ENCODE measurements at places on chromosomes 6 and 20.

DNA sequence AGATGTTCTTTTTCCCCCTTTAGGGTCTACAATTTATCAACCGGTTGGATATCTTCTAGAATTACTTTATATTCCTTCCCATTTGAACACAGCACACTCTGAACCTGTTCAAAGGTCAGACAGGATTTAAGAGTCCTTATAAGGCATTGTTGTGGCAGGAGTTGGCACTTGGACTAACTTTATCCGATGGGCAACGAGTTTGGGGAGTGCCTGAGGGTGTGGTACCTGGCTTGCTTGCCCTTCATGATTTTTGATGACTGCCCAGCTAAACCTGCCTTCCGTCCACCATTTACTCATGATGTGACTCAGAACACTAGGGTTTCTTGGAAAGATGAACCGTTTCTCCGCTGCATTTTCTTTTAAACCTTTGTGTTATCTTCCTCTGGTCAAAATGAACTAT lies 285.2 kb downstream of the FOXC1 start:
- DNase-seq = no peak

DNA sequence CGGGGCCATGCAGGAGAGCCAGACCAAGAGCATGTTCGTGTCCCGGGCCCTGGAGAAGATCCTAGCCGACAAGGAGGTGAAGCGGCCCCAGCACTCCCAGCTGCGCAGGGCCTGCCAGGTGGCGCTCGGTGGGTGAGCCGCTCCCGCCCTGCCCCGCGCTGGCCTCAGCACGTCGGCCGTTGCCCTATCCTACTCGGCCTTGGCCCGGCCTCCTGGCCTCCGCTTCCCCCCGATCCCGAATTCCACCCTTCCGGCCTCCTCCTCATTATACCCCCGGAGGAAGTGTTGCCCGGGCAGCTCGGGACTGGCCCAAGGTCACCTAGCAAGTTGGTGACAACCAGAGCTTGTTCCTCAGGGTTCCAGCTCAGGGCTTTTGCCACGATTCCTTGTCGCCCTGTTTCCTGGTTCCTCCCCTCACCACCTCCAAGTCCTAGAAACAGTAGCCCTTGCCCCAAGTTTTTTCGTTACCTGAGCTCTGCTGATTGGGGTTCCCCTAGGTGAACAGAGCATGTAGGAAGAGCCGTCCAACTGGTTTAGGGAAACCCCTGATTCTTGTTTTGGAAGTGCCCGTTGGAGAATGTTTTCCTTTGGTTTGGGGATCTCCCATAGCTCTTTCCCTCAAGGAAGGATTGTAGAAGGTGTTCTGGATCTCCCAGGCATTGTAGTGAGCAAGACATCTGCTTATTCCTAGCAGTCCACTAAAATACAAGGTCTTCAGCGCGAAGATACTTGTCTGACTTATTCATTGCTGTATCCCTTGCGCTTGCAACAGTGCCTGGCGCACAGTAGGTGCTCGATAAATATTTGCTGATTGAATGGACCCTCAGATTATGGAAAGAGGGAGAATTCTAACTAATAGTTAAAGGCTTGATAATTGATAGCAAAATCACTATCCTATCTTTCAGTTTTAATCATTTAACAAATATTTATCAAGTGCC lies 641 bp downstream of the ARFGEF2 start:
- DNase-seq = no peak

DNA sequence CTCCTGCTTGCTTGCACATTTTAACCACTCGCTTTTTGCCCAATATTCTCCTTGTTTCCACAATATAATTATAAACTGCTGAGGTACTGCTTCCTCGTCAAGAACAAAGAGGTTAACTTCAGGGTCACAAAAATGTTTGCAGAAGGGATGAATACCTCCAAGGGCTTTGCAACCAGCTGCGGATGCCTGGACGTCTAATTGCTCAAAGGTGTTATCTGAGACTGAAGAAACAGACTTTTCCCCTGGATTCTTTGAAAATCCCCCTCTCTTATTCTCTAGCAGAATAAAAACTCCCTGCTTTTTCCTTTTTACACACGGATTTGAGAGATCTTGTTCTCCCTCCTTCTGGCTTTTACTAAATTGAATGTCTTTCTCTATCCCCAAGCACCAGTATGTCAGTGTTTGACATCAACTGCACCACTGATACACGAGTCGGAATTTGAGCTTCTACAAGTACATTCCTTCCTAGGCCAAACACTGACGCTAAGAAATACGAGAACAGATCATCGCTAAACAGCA lies 336 bp upstream of the SMPDL3A start:
- no peak for DNase-seq

GRCh38 chr20:57717797-57718196 lies 8.0 kb upstream of the PMEPA1 start:
- no peak for DNase-seq

DNA sequence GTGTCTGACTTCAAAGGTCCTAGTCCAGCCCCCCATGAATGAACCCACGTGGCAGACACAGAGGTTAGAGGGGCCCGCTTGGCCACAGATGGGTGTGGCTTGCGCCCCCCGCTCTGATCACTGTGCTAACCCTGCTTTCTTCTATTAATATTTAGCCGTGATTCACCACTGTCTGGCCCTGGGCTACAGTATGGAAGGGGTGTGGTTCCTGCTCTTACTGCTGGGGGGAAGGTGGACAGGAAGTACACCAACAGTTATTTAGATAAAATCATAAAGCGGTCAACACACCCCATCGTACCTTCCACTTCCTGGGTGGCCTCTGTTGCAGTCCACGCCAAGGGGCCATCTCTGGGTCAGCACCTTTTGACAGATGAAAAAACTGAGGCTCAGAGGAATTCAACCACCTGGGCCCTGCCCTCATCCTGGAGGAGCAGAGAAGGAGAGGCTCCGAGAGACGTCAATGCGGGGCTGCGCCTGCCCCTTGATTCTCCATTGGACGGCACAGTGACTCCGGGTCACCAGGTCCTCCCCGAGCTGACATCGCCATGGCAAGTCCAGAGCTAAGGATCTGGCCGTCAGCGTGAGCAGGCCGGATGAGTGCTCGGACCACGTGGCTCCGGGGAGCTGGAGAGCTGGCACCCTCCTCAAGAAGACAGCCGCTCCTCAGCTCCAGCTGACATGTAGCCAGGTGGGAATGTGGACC lies 206.3 kb downstream of the PREX1 start:
- no peak for DNase-seq

GRCh38 chr6:140230282-140230681 lies 855.8 kb upstream of the CITED2 start:
- no peak for DNase-seq

DNA sequence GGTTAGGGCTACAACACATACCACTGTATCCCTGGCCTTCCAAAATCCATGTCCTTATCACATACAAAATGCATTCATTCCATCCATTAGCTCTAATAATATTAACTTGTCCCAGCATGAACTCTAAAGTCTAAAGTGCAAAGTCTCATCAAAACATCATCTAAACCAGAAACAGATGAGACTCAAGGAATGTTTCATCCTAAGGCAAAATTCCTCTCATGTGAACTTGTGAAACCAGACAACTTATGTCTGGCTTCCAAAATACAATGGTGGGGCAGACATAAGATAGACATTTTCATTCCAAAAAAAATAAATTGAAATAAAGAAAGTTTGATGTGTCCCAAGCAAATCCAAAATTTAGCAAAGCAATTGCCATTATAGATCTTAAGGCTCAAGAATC lies 257.4 kb downstream of the HTR1B start:
- no peak for DNase-seq

DNA sequence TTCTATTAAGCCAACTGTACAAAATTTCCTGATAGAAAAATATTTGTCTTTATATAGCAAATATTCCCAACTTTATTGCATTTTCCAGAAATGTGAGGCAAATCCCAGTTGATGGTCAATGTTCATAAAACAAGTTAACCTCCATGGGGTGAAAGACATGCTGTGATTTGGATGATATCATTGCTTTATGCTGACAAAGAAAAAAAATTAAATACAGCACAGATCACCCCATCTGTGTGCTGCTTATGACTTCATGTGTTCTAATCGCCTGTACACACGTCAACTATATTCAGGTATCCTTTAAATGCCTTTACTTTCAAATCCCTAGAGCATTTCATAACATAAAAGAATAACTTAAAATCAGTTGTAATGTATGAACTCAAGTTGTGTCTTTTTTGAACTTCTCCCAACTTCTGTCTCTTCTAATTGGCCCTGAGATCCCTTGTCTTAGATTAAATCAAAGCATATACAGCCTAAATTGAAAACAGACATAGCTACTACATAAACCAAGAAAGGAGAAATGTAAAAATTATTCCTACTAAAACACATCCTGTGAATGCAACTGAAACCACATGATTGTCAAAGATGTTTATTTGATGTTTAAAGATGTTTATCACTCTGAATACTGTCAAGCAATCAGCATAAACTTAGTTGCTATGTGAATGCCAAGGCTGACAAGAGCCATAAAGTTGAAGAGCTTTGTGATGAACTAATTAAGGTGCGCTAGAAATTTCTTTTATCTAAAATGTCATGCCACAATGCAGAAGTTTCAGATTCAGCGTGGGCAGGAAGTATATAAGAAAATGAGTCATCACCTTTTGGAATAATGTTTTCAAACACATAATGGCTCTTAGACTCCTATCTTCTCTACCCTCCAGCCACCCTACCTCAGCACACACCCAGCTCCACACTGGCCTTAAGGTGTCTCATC lies 68.7 kb downstream of the FILIP1 start:
- DNase-seq = no peak

DNA sequence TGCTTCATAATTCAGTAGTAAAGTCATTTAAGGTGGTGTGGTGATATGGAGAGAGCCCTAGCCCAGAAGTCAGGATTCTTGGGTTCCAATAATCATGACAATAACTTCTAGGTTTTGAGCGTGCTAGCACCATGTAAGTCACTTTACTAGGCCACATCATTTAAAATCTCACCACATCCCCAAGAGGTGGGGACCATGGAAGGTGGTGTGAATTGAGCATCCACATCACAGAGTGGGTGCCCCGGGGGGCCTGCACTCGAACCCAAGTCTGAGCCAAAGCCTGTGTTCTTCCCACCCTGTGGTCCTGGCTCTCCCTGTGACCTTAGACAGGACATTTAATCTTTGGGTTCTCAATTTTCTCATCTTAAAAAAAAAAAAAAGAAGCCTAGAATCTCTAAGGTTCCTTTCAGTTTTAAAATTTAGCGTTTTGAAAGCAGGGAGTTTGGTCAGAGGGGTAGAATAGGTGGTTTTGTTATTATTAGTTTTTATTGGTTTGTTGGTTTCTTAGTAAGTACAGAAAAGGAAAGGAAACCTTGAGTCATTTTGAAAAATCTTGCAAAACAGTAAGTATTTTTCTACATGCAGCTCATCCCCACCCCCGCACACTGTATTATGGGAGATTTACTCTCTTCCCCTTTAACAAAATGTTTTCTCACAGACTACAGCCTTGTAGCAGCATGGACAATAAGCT lies 26.4 kb downstream of the ARMC2 start:
- DNase-seq = no peak

DNA sequence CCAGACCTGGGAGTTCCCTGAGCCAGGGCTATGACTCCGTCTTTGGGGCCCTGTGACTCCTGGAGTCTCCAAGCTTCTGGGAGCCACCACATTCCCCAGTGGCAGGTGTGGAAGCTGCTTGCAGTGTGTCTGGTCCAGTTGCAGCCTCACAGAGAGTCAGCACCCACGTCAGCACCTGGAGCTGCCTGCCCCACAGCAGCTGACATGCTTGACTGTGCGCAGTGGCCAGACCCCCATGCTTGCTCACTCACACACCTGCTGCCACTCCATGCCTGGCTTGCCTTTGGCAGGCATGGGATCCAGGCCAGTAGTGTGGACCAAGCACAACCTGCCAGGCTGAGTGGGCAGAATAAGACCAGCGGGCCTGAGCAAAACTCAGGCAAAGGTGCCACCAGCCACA lies 31.0 kb upstream of the ASIP start:
- DNase-seq = no peak

- DNase-seq = no peak
Observed at GRCh38 chr6:25497383-25498040, 154.5 kb upstream of the SCGN start.

- no peak for DNase-seq
Observed at GRCh38 chr6:44704240-44705150, 317.0 kb downstream of the CDC5L start.

- no peak for DNase-seq
Observed at GRCh38 chr6:151392427-151392826, 1.1 kb upstream of the ZBTB2 start.

DNA sequence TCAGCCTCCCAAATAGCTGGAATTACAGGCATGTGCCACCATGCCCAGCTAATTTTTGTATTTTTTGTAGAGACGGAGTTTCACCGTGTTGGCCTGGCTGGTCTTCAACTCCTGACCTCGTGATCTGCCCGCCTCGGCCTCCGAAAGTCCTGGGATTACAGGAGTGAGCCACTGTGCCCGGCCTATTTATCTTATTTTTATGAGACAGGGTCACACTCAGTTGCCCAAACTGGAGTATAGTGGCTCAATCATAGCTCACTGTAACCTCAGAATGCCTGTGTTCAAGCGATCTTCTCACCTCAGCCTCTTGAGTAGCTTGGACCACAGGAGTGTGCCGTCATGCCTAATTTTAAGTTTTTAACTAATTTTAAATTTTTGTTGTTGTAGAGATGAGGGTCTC lies 114.4 kb downstream of the JARID2 start:
- no peak for DNase-seq

DNA sequence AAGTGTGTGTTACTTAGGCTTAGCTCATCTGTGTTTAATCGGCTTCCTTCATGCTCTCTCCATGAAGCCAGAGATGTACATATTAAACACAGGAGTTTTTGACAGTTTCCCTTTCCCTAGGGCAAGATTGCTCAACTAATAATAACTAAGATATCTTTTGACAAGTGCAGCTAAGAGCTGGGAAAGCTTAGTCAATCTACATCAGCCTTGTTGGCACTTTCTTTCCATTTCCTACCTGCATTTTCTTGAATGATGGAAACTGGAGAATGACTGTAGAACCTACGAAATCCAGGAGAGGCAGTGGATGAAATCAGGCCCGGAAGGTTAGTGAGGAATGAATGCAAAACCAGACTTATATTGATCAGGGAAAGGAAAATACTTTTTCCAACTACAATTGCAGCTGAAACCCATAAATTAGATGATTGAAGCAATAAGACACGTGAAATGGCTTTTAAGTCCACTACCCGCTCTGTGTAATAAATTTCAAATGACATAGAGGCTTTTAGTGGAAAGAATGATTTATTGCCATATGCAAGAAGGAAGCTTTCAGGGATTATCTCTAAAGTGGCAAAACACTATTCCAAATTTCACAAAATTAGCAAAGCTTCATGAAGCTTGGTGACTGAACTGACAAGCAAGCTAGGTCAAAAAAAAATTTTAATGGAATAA lies 237.2 kb upstream of the ID4 start:
- no peak for DNase-seq

DNA sequence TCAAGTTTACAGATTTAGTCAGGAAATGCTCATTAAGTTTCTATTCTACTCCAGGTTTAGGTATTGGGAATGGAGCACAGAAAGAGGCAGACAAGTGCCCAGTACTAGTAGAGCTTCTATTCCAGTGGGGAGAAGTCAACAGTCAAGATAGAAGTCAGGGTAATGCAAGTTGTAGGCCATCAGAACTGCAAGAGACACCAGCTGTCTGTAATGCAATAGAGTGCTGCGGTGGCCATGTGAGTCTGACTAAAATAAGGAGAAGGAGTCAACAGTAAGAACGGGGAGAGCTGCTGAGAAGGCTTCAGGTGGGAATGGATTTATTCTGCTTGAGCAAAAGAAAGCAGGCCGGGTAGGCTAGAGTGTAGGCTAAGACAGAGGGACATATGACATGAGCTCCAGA lies 515.0 kb downstream of the QKI start:
- DNase-seq = no peak

GRCh38 chr6:2687456-2687855 lies 63.3 kb downstream of the MYLK4 start:
- DNase-seq = no peak

All from NCI-H1436 (cell line).